Activated CD4-positive, alpha-beta T cell treated with anti-CD3 and anti-CD28 coated beads, Interleukin-2, amount 10 ng/mL, durations not matched to agents 7 days and 5 days (primary cell): ENCODE measurements at places on chromosomes 4 and X.

DNA sequence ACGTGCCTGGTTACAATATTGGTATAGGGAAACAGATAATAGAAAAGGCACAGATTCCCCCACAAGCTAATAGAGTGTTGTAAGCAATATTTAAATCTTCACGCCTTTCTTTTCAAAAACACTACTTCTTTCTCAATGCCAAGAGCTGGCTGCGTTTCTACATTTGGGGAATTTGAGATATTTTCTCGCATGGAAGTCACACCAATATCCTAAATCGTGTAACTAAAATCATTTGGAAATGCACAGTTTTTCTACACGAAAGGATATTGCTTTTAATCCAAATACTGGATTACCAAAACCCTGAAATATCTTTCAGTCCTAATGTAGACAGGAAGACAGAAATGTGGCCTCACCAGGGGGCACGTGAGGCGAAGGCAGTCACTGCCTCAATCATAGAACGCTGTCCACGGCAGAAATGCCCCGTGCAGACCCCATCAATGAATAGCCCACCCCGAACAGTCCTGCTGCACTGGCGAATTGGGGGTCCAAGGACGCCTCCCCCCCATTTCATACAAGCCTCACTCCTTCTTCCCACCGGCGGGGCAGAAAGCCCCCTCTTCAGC, 106.6 kb downstream of the NSUN7 start:
- no peaks in the 10 kb centered on the region for H3K36me3 ChIP-seq
- H3K4me1 ChIP-seq: peaks cover 16% of the 10 kb centered on the region
- peak overlapping the region; percentile 60 for H3K4me3 ChIP-seq

- H3K4me3 ChIP-seq: no peak overlapping the region
- no peaks in the 10 kb centered on the region for H3K27me3 ChIP-seq
- no peaks in the 10 kb centered on the region for H3K4me1 ChIP-seq
- H3K36me3 ChIP-seq: no peaks in the 10 kb centered on the region
These were observed 8.6 kb downstream of the ATP2B3 start for GRCh38 chrX:153526042-153526441.

DNA sequence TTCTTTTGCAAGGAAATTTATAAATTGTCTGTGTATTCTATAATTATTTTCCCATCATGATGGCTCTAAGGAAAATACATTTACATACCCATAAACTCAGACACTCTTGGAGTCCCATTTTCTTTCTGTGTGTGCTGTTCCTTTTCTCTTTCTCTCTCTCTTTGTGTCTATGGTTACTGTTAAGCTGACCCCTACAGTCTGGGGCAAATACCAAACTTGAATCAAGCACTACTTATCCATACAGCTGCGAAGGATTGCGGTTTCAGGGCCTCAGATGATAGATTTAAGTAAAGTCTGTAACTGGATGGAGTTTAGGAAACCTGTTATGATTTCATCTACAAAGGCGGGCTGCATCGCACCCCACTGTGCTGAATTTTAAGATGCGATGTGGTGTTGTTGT, 150.2 kb downstream of the SHROOM3 start:
- no peak for DNase-seq
- H3K27ac ChIP-seq: no peak overlapping the region
- H3K27me3 ChIP-seq: peaks cover 53% of the 10 kb centered on the region
- no peaks in the 10 kb centered on the region for H3K36me3 ChIP-seq
- H3K4me1 ChIP-seq: peaks cover 8% of the 10 kb centered on the region

DNA sequence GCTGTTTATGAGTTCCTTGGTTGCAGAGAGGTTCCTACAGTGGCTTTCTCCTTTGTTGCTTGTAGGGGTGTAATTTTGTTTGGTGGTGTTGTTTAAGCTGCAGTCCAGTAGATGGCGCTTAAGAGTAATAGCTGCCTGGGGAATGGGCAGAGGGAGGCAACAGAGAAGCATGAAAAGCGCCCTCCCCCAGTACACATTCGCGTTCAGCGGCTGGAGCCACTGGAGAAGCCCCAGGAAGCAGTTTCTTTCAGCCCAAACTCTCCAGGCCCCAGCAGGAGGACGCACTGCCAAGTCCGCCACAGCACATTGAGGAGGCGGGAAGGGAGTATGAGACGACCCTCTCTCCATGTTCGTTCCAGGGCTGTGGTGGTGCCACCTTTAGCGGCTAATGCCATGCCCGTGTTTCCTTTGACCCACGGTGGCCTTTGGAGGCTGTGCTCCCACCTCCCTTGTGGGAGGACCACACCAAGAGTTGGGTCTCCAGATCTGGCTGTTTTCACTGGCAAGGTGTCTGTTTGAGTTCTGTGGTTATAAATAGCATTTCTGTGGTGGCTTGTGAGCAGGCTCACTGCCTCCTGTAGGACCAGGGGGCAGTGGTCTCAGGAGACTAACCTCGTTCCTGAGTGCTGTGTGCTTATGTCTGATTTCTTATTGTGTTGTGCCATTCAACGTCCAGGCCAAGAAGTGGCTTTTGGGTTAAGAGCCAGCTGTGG, 252.3 kb downstream of the ARHGAP10 start:
- DNase-seq: peak; percentile 35
- no peaks in the 10 kb centered on the region for H3K27me3 ChIP-seq
- peaks cover 14% of the 10 kb centered on the region for H3K4me1 ChIP-seq
- no peaks in the 10 kb centered on the region for H3K36me3 ChIP-seq
- H3K4me3 ChIP-seq: no peak overlapping the region

DNA sequence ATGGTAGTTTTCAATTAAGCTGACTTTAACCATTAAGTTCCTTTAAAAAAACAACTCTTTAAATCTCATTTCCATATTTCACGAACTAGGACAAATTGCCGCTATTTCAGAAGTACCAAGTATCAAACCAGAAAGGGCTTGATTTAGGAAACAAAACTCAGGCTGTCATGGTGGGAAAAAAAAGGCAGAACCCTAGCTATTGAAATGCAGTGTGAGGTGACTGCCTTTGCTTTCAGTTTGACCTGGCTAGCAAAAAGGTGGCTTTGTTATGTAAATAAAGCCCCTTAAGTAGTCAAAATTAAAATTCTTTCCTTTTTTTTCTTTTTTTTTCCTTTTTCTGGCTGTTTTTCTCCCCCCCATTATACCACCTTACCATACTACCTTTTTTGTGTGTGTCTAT, 40.6 kb upstream of the CYP2U1 start:
- peaks cover 5% of the 10 kb centered on the region for H3K27me3 ChIP-seq
- no peak overlapping the region for H3K4me3 ChIP-seq
- peaks cover 2% of the 10 kb centered on the region for H3K36me3 ChIP-seq
- no peaks in the 10 kb centered on the region for H3K4me1 ChIP-seq
- DNase-seq: no peak
- no peak overlapping the region for H3K27ac ChIP-seq

DNA sequence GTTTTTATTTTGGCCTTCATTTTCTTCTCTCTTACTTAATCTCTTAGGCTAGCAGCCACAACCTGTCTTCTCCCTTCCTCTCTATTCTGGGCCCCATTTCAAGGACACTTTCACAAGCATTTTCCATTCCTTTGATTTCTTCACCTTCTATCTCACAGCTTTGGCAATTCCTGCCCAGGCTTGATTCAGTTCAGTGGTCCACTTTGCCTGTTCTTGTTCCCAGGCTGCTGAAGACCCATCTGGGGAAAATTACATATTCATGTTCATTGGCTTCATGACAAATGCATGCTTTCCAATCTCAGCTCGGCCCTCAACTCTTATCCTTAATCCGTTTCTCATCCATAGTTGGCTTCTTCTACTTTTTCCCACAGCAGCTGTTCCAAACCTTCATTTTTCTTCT, 38.7 kb upstream of the LPAR4 start:
- no peak overlapping the region for H3K4me3 ChIP-seq
- H3K27ac ChIP-seq: no peak overlapping the region
- no peaks in the 10 kb centered on the region for H3K4me1 ChIP-seq
- H3K36me3 ChIP-seq: no peaks in the 10 kb centered on the region
- H3K27me3 ChIP-seq: no peaks in the 10 kb centered on the region

- peaks cover 2% of the 10 kb centered on the region for H3K36me3 ChIP-seq
- H3K27ac ChIP-seq: no peak overlapping the region
- no peak overlapping the region for H3K4me3 ChIP-seq
- H3K4me1 ChIP-seq: no peaks in the 10 kb centered on the region
These were observed 137.0 kb upstream of the PSAPL1 start for GRCh38 chr4:7571701-7572100.

DNA sequence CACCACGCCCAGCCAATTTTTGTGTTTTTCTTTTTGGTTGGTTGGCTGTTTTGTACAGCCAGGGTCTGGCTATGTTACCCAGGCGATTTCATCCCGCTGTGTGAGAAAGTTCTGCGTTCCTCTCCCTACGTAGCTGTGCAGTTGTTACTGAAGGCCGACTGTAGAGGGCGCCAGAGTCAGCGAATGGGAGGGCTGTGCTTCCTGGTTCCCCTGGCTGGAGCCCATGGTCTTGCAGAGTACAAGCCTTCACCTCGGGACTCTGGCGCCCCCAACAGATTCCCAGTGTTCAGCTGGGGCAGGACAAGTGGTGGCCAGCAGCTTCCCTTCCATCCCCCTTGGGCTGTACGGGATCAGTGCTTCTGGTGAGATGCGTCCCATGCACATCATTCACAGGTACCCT, 5.6 kb upstream of the CT45A1 start:
- H3K27ac ChIP-seq: no peak overlapping the region
- no peaks in the 10 kb centered on the region for H3K4me1 ChIP-seq
- H3K27me3 ChIP-seq: no peaks in the 10 kb centered on the region

DNA sequence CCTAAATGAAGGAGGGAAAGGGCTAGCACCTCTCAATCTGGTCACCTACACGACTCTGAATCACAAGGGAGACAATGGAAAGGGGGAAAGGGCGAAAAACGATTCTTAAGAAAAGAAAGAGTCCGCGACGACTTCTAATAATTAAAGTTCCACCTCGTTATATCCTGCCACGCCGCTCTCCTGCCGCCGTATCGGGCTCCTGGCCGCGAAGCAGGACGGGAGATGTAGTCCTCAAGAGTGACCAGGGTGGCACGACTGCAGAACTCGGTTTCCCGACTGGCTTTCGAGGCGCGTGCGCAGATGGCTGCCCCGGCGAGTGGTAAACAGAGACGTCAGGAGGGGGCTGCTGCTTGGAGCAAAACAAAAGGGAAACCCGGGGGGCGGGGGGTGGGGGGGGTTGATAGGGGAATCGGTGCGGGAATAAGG, at the start of gene FOXO4:
Gene FOXO4, plus strand, starts transcription at position 297 of the 426 bp plus-strand sequence. CDS start 678 bp downstream, outside the sequence.
- no peaks in the 10 kb centered on the region for H3K36me3 ChIP-seq
- DNase-seq: peak; percentile 92
- peak within 1 kb of the TSS; percentile 81 for H3K4me3 ChIP-seq
- peaks cover 30% of the 10 kb centered on the region for H3K4me1 ChIP-seq

DNA sequence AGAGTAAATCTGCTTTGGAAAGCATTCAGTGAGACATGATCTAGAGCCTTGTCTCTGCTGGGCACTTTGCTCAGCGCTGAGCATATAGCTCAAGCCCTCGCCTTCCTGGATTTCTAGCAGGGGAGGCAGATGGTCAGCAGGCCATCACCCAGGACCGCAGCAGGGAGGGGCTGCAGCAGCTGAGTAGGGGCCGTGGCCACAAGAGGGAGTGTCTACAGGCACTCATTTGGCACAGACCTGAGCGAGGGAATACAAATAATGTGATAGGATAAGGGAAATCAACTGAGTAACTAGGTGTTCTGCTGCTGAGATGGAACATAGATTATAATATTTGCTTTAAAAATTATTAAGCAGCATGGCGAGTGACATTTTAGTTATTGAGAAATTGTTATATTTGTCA, 30.2 kb downstream of the OFD1 start:
- H3K36me3 ChIP-seq: peaks cover 27% of the 10 kb centered on the region
- no peak overlapping the region for H3K4me3 ChIP-seq
- no peaks in the 10 kb centered on the region for H3K27me3 ChIP-seq

DNA sequence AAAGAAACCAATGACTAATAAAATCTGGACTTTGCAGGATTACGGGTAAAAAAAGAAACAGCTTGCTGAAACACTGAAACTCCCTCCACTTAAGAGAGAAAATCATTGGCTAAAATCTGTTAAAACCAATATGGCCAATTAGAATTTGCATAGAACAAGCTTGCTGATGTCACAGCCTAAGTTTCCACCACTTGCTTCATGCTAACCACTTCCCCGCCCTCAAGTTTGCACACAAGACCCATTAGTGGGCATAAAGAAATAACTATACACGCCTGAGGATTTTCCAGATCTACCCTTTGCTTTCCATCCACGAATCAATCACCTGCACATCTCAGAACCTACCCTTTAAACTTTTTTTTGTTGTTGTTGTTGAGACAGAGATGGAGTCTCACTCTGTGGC, 42.7 kb upstream of the PHEX start:
- H3K27ac ChIP-seq: peak overlapping the region; percentile 5
- peaks cover 16% of the 10 kb centered on the region for H3K36me3 ChIP-seq
- peaks cover 6% of the 10 kb centered on the region for H3K4me1 ChIP-seq
- DNase-seq: no peak

DNA sequence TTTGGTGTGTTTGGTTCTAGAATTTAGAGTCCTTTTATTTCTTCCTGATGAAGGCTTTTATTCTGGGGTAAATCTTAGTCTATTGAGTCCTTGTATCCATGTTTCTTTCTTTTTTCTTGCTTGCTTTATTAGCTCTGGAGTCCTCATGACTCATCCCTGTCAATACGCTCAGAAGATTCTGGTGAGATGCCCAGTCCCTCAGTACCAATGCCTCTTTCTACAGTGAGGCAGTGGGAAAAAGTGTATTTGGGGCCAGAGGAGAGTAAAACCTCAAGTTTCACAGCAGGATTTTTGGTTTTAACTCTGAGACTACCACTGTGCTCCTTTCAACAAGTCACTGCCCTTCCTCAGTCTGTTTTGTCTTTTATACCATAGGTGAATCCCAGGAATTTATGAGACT, 368.0 kb downstream of the GBA3 start:
- H3K27ac ChIP-seq: no peak overlapping the region
- no peaks in the 10 kb centered on the region for H3K27me3 ChIP-seq
- H3K4me1 ChIP-seq: no peaks in the 10 kb centered on the region
- no peak for DNase-seq

GRCh38 chr4:21046141-21046540, 345.9 kb downstream of the PACRGL start:
- no peak for DNase-seq
- H3K4me3 ChIP-seq: no peak overlapping the region
- no peak overlapping the region for H3K27ac ChIP-seq
- no peaks in the 10 kb centered on the region for H3K36me3 ChIP-seq
- no peaks in the 10 kb centered on the region for H3K4me1 ChIP-seq

DNA sequence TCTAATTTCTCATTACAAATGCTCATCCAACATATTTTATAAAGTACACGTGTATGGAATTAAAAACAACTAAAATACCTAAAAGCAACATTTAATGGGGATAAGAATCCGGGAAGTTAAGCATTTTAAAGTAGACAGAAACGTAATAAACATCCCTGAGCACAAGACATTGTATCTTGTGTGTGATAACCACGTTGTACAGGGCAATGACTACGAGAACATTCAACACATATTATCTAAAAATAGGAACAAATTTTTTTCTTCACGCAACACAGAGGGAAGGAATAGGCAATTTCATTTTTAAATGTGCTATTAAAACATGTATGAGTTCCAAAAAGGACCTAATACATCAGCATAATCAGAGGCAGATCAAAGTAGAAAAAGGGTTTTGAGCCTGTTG, 49.5 kb downstream of the AMMECR1 start:
- no peak overlapping the region for H3K4me3 ChIP-seq
- peaks cover 20% of the 10 kb centered on the region for H3K4me1 ChIP-seq
- H3K36me3 ChIP-seq: peaks cover 9% of the 10 kb centered on the region
- no peak for DNase-seq
- no peaks in the 10 kb centered on the region for H3K27me3 ChIP-seq
- H3K27ac ChIP-seq: peak overlapping the region; percentile 78

- peaks cover 9% of the 10 kb centered on the region for H3K4me1 ChIP-seq
- no peak overlapping the region for H3K4me3 ChIP-seq
- DNase-seq: no peak
- no peaks in the 10 kb centered on the region for H3K36me3 ChIP-seq
- H3K27ac ChIP-seq: no peak overlapping the region
- no peaks in the 10 kb centered on the region for H3K27me3 ChIP-seq
These were observed 98.7 kb downstream of the CFAP299 start for GRCh38 chr4:80434238-80434637.

- DNase-seq: no peak
- no peak overlapping the region for H3K27ac ChIP-seq
- no peaks in the 10 kb centered on the region for H3K27me3 ChIP-seq
- H3K36me3 ChIP-seq: no peaks in the 10 kb centered on the region
- H3K4me3 ChIP-seq: no peak overlapping the region
These were observed 592.4 kb downstream of the ACTRT1 start for GRCh38 chrX:127459790-127460189.
